ENCODE measurements at places on chromosomes 2 and 18.

DNA sequence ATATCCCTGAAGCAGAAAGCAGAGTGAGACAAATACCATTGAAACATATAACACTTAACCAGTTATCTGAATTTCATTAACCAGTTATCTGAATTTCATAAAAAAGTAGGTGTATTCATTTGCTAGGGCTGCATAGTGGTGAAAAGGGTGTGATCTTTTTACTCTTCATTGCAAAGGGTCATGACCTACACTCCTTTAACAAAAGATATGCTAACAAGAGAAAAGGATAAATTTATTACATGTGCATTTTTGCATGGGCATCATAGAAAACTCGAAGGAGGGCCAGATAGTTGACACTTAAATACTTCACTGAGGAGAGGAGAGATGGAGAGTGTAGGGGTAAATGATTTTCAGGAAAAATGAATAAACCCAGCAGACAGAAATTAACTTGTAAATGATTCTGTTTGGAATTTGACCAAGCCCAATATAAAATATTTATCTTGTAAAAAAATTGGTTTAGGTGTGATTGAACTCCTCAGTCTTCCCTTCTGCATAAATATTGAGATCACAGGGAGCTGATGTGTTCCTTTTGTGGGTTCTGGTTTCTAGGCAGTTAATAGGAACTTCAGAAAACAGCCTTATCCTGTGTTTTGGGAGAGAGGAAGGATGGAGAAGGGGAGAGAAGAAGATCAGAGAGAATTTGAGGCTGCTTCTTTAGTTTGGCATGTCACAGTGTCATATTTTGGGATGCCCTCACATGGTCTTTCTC lies 372.5 kb upstream of the SYT4 start:
- no peak for DNase-seq

DNA sequence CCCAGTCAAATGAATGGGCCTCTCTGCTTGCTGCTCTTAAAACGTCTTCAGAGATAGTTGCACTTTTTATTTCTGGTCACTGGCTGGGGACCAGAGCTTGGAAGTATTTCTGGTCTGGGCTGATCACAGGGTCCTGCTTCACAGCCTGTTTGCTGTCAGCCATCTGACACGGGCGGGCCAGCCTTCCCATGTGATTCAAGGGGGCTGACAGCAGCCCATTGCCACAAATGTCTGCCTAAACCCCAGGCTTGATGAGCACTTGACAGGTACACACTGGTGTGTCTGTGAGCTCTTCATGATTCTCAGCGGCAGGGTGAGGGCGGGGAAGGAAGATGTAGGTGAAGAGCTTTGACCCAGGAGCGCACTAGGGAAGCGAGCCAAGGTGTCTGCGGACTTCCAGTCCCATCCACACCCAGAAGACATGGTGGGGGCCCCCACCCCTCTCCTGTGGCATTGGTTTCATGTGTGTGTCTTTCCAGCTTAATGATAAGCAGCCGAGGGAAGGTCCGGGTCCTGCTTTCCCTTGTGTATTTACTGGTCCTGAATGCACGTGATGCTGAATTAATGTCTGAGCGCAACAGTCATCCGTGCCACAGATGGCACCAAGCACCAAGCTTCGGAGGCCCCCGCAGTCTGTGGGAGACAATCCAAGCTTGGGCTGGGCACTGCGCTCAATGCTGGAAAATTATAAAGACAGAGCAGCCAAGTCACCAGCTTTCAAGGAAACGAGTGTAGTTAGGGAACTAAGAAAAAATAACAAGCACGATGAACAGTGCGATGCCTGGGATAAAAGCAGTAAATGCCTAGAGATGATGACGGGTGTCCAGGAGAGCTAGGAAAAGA lies 73.3 kb downstream of the SH3BP4 start:
- no peak for DNase-seq

DNA sequence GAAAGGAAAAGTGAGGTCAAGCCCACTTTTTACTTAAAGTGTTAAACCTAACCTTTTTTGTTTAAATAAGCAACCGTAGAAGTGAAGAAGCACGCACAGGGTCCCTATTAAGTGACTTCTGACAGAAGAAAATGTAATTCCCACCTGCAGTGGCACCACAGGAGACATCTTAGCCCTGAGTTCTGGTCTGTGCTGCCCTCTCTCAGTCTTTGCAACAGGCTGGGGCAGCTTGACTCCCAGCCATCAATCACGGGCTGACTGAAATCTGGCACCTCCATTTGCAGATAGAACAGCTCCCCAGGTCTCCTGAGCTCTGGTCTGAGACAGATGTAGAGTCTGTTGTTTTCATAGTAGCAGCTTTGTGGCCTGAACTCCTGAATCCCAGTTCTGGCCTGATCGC lies 170.0 kb downstream of the LTBP1 start:
- DNase-seq, result no peak

DNA sequence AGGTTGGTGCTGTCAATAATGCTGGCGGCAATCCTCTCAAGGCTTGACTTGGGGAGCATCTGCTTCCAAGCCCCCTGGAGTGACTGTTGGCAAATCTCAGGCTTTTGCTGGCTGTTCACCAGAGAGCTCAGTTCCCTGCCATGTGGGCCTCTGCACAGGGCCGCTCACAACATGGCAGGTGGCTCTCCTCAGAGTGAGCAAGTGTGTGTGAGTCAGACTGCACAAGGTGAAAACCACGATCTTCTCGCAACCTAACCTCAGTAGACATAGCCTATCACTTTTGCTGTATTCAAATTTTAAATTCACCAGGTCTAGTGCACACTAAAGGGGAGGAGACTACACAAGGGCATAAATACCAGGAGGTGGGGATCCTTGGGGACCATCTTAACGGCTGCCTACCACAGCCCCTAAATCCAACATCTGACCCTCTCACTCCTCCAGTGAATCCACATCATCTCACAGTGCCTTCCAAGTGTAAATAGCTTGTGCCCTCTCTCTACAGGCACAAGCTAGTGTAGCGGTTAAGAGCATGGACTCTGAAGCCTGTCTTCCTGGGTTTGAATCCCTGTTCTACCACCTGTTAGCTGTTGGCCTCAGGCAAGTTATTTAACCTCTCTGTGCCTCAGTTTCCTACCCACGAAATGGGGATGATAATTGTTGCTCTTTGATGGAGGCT lies 187.7 kb upstream of the CXCR4 start:
- DNase-seq, result no peak

DNA sequence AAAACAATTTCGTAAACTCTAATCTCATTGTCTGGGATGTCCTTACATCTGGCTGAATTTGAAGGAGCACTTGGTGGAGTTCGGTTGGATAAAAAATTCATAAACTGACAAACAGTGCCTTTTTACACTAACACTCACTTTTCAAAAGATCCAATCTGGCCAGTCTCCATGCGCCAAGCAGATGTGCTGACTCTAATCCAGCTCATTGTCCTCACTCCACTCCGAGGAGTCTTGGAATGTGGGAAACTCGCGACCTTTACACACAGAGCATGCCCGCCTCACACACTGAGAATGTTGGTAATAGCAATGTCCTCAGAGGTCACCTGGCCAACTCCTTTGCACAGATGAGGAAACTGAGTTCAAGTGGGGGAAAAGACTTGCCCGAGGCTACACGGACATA lies 66.8 kb downstream of the XDH start:
- DNase-seq, result peak; percentile 35

GRCh38 chr2:118469103-118469502 lies 378.3 kb downstream of the EN1 start:
- DNase-seq, result no peak

GRCh38 chr18:54173980-54174630 lies 50.4 kb downstream of the MBD2 start:
- no peak for DNase-seq

- DNase-seq, result no peak
These were observed 114.1 kb downstream of the ICOS start for GRCh38 chr2:204050681-204051080.

GRCh38 chr18:58241877-58242276 lies 197.9 kb downstream of the NEDD4L start:
- DNase-seq, result no peak

- no peak for DNase-seq
These were observed 441.8 kb downstream of the CMPK2 start for GRCh38 chr2:6423944-6424343.

- peak; percentile 56 for DNase-seq
These were observed 32.7 kb downstream of the VSNL1 start for GRCh38 chr2:17573085-17573803.

- DNase-seq, result no peak
These were observed 39.1 kb upstream of the RPL31 start for GRCh38 chr2:100963026-100963375.

- no peak for DNase-seq
These were observed 5.8 kb downstream of the KLHL30 start for GRCh38 chr2:238144262-238144661.

DNA sequence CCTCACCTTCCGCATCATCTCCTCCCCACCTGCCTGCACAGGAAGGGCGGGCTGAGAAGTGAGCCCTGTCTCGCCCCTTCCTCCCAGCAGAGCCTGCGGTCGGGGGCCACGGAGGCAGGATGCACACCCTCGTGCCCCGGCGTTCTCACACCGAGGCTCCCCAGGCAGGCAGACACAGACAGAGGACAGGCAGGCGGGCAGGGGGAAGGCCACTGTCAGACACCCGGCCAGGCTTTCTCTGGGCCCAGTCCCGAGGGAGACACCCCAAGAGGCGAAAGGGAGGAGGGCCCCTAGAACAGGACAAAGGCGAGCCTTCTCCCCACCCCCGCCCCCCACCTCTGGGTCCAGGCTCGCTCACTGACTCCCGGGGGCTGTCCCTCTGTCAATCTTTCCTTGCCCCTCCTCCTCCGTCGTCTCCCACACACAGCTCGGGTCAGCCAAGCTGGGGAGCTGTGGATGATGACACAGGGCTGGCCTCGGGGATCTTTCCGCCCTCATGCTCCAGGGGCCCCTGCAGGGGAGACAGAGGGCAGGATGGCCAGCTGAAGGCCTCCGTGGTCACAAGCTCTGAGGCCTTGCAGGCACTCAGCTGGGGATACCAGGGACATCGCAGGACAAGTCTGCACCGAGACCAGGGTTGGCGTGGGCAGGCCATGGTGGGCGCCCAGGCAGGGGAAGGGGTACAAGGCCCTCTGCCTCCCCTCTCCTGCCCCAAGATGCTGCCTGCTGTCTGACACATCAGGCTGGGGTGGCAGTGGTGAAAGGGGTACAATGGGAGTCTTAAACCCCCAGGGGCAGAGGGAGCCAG lies 24.9 kb downstream of the BIN1 start:
- DNase-seq, result no peak

- DNase-seq, result peak; percentile 77
These were observed 234.3 kb downstream of the CDCA7 start for GRCh38 chr2:173588931-173589369.

DNA sequence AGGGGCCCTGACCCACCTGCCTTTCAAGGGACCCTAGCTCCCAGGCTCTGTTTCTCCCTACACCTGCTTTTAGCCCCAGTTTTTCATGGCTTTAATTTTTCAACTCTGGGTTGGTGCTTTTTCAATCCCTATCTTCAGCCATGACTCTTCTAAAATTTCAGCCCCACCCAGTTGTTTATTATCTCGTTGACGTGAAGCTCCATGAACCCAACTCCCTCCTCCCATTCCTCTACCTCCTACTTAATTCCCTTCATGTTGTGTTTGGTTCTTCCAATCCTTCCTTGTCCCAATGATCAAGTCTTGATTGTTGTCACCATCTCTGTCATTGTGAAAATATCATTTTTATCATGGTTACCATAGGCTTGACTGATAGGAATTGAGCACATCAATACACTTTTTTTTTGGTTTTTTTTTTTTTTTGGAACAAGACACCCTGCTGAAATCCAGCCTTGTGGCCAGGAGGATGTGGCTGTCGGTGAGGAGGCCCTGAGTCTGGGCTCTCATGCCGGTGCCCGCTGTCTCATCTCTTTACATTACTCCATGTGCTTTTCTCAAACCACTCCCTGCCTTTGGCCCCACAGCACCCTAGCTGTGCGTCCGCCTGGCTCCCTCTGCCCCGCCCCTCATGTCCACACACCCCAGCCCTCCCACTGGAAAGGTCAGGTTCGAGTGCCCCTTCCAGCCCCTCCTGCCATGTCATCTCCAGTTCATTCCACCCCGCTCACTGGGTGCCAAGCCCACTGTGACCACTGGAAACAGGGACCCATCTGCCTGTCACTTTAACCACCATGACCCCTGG lies 39.3 kb downstream of the NAPG start:
- no peak for DNase-seq

GRCh38 chr2:205685314-205686055 lies 3.2 kb downstream of the NRP2 start:
- no peak for DNase-seq

GRCh38 chr2:55012672-55013484 lies 37.4 kb downstream of the RTN4 start:
- DNase-seq, result no peak

- DNase-seq, result peak; percentile 13
These were observed 306.0 kb upstream of the EPC2 start for GRCh38 chr2:148338541-148338940.

GRCh38 chr2:10306901-10307463 lies 4.3 kb downstream of the HPCAL1 start:
- no peak for DNase-seq

DNA sequence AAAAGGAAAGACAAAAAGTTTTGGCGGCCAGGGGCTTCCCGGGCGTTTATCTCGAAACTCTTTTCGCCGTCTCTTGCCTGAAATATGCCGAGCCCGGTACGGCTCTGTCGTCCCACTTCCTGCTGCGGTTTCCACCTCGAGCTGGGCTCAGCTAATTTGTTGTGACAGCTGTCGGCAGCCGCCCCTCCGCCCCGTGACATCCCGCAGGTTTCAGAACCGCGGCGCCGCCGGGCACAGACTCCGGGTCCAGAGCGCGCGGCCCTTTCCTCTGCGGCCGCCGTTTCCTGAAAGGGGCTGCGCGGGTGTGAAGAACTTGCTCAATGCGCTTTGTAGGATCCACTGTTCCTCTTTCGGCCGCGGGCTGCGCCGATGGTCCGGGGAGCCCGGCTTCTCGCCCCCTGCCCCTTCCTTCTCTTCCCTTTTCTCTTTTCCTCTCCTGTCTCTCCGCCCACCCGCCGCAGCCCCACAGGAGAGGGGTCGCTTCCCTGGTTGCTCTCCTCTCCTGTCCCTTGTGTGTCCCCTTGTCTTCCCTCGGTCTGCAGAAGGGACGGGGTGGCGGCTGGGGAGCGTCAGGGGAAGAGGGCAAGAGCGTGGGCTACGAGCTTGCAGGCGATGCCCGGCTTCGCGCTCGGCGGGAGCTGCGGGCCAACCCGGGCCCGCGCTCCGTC lies 648 bp downstream of the ARID5A start:
- no peak for DNase-seq

- DNase-seq, result no peak
These were observed 195.3 kb downstream of the SMAD2 start for GRCh38 chr18:47735041-47735702.

GRCh38 chr2:84906108-84906899 lies 848 bp downstream of the TMSB10 start:
- no peak for DNase-seq

DNA sequence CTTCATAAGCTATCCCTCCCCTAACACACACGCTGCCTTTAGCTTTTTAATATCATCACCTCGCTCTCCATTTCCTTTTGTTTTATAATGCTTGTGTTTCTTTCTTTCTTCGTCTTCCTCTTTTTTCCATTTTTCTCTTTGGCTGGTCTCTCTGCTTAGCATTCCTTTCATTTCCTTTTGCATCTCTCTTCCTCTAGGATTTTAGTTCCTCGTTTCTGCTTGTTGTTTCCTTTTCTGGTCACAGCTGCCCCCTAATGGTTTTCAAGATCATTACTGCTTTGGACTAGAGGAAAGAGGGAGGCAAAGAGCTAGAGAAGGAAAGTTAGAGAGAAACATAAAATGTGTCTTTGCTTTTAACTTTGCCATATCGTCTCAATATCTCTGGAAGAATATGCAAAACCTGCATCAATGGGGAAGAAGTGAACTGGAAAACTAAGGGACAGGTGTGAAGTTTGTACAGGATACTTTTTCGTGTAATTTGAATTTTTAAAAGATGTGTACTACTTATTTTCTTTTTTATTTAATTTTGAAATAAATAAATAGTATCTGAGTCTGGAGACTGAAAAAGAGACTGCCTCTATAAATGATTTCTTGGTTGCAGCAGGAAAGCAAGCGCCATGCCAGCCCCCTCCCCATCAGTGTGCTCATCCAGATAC lies 6.3 kb upstream of the NRP2 start:
- no peak for DNase-seq

All from epithelial cell of proximal tubule (primary cell).